ENCODE measurements at places on chromosomes 7 and 10.

DNA sequence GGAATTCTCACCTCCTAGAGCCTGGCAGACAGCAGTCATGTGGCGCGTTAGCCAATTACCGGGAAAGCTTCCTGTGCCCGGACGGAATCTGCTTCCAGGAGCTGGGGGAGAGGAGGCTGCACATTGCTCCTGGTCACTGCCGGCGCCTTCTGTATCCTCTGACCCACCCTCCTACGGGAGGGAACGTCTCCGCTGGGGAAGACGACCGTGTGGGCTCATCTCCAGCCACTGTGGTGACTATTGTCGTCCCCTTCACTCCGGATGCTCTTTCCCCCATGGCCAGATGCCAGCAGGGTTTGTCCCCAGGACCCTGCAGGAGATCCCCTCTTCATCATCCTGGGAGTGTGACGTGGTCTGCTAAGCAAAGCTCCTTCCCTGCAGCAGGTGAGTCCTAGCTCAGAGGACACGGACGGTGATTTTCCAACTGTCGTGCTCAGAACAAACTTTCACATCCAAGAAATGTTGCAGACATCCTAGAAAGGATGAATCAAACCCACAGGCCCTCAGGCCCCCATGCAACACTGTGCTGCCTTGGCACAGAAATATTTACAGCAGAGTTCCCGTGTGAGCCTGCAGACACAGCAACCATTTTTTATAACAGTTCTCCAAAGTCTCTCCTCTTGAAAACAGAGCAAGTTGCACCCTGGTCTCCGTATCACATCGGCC is 29.6 kb upstream of the FAM20C start:
- no peak for DNase-seq

DNA sequence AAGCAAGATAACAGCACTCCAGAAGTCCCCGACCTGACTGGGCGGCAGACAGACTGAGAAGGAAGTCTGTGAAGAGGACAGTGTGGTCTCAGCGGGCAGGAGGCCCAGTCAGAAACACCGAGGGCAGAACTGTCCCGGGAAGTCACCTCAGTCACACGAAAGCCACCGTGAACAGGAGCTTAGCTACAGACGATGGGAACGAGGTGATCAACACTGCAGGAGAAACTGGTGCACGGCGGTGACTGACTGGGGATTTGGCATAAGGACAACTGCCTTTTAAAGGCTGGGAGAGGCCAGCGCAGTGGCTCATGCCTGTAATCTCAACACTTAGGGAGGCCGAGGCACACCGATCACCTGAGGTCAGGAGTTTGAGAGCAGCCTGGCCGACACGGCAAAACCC is 217.8 kb downstream of the PTPRN2 start:
- no peak for DNase-seq

DNA sequence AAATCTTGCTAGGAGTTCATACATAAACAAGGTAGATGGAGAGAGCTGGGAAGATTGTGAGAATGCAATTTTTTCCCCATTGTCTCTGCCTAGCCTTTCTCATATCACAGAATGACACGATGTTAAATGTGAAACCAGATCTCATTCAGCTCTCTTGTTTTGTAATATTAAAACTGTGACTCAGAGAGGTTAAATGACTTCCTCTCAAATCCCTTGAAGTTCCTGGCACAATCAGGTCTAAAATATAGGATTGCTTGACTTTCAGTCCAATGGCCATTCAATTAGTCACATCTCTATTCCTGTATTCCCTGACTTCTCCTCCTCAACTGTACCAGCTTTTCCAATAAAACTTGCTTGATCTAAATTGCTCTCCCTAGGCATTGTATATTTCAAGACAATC is 3.1 kb downstream of the ANKRD22 start:
- DNase-seq, result no peak

GRCh38 chr7:1972744-1973143 is 260.0 kb downstream of the MAD1L1 start:
- no peak for DNase-seq

- no peak for DNase-seq
Measured at GRCh38 chr7:41921453-41921981, 218.6 kb upstream of the INHBA start.

DNA sequence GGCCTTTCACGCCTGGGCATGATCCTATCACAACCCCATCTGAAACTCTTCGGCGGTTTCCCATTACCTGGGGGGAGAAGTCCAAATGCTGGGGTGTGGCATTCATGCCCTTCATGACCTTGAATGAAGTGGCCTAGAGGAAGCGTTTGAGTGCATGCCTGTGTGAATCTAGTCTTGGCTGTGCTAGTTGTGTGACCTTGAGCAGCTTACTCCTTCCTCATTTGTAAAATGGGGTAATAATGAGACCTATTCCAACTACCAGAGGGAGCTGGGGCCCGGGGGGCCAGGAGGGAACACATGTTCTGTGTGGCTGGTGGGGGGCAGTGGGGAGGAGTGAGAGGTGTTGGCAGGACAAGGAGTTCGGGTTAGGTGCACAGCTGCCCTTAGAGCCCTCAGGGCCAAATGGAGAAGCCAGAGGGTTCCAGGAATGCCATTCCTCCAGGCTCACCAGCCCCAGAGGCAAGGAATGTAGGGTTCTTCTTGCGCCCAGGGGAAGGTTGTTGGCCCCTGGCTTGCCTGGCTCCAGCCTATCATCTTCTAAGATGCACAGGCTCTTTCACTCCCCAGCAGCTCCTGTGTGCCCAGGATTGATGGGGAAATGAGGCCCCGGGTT is 21.3 kb upstream of the TBRG4 start:
- no peak for DNase-seq

DNA sequence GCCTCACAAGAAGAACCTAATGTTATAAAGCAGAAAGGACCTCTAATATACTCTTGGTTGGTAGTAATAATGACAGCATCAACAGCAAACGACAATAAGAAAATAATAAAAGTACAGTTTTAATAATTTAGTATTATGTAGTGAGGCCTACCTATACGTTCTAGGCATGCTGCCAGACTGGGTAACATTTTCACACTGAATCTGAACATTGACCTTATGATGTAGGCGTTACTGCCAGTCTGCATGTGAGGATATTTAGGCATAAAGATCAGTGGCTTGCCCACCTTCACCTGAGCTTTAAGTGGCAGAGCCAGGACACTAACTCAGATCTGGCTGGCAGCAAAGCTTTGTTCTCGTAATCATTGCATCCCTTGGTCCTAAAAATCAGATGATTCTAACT is 2.5 kb downstream of the FGL2 start:
- no peak for DNase-seq

GRCh38 chr10:34918060-34918775 is 103.1 kb upstream of the PARD3 start:
- no peak for DNase-seq
